ENCODE measurements at places on chromosomes 5 and 9.

- DNase-seq: no peak
Observed at GRCh38 chr5:82584631-82585030, 306.5 kb upstream of the RPS23 start.

DNA sequence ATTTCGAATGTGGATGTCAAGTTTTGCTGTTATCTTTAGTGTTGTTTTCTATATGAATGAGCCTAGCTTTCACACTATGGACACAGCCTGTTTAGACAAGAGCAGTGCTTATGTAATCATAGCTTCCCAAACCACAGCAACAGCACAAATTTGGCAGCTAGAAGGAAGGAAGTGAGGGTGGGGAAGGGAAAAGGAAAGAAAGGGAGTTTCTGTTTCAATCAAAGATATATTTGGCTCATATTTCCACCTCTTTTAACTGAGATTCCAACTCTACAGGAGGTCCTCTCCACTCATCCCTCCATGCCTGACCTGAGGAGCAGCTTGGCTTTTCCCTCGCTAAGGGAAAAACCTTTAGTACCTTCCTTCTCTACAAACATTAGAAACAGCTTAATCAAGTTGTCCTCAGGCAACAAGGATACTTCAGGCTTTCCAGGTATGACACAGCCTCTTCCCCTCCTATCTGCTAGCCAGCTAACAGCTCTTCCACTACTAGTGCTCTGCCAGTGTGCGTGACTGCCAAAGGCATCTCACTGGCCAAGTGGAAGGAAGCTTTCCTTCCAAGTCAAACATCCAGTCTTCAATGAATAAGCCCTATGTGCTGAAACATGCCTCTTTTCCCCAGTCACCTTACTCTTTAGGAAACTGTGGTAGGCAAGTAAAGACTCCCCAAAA is 268.6 kb upstream of the PTGER4 start:
- no peak for DNase-seq

- peak; percentile 77 for DNase-seq
Observed at GRCh38 chr5:172114875-172115422, 73.1 kb downstream of the STK10 start.

GRCh38 chr9:132894346-132894745 is 15.6 kb downstream of the SPACA9 start:
- DNase-seq: no peak

- no peak for DNase-seq
Observed at GRCh38 chr5:63596254-63596653, 366.0 kb downstream of the HTR1A start.

DNA sequence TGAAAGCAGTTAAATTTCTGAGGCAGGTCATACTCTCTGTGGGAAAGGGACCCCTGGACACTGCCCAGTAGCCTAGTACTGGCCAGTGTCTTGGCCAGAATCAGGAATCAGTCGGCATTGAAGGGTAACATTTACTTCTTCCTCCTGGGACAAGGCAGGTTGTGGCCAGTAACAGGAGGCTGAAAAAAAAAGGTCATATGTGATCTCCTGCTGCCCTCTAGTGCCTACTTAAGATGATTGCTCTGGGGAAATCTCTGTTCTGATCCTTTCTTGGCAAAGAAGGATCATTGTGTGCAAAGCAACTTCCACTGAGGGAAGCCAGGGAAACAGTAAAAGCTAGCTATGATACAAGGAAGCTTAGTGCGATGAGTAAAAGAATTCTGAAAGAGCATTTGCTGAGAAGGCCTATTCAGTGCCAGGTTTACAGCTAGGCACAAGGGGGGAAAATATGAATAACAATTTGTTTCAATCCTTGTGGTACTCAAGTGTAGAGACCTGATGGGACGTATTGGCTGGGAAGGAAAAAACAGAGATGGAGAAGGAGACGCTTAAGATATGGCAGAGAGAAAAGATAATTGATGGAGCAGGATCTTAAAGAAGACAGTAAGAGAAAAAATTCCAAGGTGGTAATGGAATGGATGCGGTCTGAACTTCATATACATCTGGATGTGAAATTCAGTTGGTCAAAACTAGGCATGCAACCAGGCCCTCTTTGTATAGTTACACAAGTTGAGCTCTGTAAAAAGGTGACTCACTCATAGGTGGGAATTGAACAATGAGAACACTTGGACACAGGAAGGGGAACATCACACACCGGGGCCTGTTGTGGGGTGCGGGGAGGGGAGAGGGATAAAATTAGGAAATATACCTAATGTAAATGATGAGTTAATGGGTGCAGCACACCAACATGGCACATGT is 25.8 kb upstream of the TRIM32 start:
- DNase-seq: no peak

All from stimulated activated CD4-positive, alpha-beta T cell treated with anti-CD3 and anti-CD28 coated beads, Interleukin-4, amount 100 ng/mL, for 4 hours (primary cell).